ENCODE measurements at places on chromosomes 4 and X.

- DNase-seq: no peak
These were observed at the start of gene ZNF630 for GRCh38 chrX:48071064-48071985. Gene ZNF630, minus strand, starts transcription at chrX:48071640. Its CDS starts 4,754 bp downstream, at chrX:48066886.

- no peak for DNase-seq
These were observed 148.0 kb downstream of the GRID2 start for GRCh38 chr4:92451782-92452181.

GRCh38 chr4:7297374-7297773 lies 105.0 kb downstream of the SORCS2 start:
- no peak for DNase-seq

DNA sequence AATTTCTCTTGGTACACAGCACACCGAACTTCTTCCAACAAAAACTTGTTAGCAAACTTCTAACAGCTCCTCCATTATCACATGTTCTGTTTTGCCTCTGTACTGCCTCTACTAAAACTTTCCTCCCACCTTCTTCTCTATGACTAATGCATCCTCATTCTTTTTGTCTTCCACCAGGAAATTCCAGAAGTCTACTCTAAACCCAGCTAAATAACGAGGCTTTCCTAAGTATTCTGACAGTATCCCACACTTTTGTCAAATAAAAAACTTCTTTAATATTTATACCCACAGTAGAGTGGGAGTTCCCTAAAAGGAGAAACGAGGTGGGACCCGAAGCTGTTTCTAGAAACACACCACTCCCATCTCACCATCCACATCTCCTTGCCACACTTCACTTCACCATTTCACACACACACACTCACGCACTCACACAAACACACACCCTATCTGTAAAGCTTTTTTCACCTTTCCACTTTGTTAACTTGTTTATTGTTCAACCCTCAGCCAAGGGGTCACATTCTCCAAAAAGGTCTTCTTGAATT lies 280.3 kb downstream of the ARAP2 start:
- DNase-seq: no peak

DNA sequence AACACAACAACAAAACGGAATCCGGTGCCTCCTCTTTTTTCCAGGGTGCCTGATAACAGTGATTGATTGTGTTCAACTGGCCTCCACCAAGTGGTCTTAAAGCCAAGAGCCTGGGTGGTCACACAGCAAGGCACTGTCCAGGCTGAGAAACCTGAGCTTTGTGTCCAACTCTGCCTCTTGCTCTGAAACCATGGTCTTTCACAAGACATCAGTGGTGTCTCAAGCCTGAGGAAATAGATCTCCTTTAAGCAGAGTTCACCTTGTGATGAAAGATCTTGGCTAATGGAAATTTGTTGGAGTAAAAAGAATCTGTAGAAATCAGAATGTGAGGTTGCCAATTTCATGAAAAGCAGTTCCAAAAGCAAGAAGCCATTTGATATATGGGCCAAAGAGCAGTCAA lies 47.3 kb upstream of the ACSL1 start:
- DNase-seq: no peak

DNA sequence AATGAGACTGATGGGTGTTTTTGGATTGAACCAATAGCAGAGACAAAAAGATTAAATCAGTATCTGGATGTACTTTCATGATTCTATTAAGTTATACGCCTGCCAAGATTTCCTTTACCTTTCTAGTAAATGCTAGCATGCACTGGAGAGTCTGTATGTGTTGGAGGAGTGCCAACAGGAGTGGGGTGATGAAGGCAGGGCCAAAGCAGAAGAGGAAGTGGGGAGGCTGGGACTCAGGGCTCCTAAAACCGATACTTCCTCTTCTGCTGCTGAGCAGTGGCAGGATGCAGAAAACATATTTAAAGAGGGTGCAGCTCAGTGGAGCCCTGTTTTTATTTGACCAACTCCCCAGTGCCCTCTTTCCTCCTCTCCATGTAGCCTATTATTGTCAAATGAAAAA lies 5.6 kb downstream of the CYSLTR1 start:
- no peak for DNase-seq

GRCh38 chr4:143486314-143486713 lies 27.2 kb upstream of the SMARCA5 start:
- no peak for DNase-seq

DNA sequence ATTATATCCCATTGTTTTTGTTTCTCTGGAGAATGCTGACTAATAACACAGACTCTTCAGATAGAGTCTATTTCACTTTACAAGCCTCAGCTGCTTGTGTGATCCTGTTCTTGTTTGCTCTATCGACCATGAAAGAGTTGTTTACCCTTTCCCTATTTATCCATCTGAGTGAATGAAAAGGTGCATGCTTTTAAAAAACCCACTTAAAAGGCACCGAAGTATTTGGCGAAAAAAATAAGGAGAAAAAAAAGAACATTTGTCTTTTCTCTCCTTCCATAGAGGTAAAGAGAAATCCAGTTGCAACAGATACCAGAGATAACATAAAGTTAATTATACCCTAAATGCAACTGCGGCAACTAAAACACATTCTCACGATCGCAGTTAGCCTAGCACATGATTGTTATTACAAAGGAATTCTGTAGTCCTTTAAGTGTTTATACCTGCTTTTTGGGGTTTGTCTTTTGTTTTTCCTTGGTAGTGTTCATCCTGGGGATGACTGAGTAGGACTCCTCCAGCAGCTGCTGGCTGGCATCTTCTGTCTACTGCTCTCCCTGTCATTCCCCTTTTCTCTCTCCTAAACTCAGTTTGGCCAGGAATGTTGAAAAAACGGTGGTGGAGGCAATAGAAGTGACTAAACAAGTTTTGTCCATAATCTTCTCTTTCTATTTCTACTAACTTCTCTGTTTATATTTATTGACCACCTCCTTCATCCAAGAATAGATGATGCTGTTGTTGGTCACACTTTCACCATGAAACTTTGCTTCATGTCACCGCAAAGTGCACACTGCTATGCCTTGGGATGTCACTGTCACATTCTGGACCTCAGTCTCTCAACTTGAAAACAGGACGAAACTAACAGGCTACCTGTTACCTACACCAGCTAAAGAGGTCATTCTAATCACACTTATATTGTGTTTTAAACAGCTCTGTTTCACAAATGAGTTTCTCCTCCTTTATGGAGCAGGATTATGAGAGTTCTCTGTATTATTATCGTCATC lies 41.9 kb upstream of the FRAS1 start:
- no peak for DNase-seq

- no peak for DNase-seq
These were observed 38.7 kb downstream of the RAI2 start for GRCh38 chrX:17822351-17822750.
